ENCODE measurements at places on chromosomes 5 and 9.

GRCh38 chr9:78407636-78408312, 110.8 kb downstream of the PSAT1 start:
- no peak for DNase-seq

- no peak for DNase-seq
Observed at GRCh38 chr9:84822589-84823233, 153.2 kb downstream of the NTRK2 start.

DNA sequence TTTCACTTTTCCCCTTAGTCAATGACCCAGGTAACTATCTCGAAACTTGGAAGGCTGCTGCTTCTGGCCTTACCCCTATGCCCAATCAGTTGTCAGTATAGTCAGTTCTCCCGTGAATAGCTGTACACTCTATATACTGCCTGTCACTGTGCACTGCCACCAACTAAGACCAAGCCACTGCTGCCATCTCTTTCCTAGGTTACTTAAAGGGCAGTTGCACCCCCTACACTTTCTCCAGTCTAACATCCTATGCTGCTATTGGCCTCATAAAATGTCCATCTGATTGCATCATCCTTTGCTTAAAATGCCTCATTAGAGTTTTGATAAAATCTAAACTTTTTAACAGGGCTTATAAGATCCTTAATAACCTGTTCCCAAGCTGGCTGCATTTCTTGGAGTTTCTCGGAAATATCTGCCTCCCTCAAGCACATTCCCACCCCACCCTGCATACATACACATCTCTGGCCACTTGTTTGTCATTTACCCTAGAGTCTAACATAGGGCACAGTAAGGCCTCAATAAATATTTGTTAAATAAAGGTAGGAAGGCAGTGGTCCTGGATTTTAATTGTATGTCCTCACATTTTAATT, 32.8 kb upstream of the TNFAIP8 start:
- DNase-seq = no peak

- DNase-seq = peak; percentile 47
Observed at GRCh38 chr5:151115272-151115905, 34.6 kb upstream of the TNIP1 start.

GRCh38 chr5:168818558-168818957, 239.4 kb upstream of the PANK3 start:
- DNase-seq = no peak

- DNase-seq = no peak
Observed at GRCh38 chr9:93686880-93687236, 110.5 kb downstream of the PHF2 start.

DNA sequence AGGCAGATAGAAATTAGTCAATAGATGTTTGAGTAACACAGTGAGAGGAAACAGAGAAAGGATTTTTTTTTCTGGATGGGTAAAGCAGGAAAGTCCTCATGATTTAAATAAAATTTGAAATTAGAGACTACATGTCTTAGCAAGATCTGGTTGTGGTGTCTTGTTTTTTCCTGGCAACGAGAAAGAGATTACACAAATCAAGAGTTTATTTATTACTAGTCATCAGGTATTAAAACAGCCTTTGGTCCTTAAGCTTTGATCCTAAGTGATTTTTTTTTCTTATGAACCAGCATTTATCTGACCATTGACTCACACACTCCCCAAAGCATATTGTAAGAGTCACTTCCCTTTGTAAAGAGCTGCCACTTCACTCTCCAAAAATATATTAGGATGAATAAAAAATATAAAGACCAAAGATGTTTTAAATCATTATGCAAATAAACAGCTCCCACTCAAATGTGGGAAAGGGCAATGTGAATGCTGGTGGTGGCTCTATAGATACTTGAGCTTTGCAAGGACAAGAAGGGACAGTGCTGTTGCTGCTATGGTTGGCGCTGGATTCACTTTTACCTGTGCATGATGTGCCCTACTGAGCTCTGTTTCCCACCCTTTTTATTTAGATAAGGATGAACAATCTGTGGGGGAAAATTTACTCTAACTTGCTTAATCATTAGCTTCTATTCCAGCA, 1726.5 kb downstream of the MAT2B start:
- DNase-seq = no peak

- DNase-seq = no peak
Observed at GRCh38 chr9:9395539-9395938, 1217.3 kb downstream of the PTPRD start.

DNA sequence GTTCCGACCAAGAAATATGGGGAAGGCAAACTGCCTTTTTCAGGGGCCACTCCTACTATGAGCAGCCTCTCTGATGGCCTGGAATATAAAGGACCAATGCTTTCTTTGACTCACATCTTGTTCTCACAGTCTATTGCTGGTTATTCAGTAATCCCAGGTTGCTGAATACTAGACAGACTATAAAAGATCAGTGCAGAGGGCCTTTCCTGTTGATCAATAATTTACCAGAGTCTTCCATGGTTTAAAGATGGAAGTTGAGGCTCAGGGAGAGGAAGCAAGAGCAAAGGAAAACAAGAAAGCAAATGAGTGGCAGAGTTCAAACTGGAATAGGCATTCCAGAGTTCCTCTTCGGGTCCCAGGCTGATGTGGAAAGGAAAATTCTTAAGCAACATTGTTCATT, 62.9 kb downstream of the FBXO38 start:
- no peak for DNase-seq

DNA sequence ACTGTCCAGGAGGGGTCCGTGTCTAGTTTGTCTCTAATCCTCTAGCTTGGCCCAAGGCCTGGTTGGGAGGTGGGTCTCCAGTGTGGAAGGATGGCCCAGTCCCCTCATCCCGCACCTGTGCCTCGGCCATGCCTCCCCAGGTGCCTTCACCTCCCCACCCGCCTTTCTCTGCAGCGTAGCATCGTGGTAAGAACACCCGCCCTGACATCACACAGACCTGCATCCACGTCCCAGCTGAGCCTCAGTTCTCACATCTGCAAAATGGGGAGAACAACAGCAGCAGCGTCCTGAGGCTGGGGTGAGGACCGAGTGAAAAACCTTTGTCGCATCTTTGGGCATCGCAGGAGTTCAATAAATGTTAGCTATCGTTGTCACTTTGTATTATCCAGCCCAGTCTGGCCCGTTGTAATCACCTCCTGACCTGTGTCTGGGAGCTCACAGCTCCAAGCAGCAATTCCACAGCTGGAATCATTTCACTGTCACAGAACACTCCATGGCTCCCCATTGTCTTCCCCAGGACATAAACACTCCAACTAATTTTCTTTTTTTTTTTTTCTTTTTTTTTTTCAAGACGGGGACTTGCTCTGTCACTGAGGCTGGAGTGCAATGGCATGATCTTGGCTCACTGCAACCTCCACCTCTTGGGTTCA, 181.2 kb upstream of the IER5L start:
- no peak for DNase-seq

DNA sequence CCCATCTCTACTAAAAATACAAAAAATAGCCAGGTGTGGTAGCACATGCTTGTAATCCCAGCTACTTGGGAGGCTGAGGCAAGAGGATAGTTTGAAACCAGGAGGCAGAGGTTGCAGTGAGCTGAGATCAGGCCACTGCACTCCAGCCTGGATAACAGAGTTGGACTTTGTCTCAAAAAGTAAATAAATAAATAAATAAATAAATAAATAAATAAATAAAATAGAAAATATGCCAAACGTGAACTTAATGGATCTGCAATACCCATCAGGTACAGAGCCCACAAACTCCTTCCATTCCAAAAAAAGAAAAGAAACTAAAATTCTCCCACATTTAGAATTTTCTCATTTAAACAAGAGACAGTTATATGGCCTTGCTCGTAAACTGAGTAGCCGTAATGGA, 702.7 kb downstream of the CDH18 start:
- no peak for DNase-seq

GRCh38 chr5:26645659-26646058, 392.7 kb downstream of the CDH9 start:
- DNase-seq = no peak

GRCh38 chr9:16207161-16207560, 654.3 kb downstream of the CCDC171 start:
- DNase-seq = no peak

GRCh38 chr9:89654025-89654662, 49.3 kb downstream of the GADD45G start:
- no peak for DNase-seq

DNA sequence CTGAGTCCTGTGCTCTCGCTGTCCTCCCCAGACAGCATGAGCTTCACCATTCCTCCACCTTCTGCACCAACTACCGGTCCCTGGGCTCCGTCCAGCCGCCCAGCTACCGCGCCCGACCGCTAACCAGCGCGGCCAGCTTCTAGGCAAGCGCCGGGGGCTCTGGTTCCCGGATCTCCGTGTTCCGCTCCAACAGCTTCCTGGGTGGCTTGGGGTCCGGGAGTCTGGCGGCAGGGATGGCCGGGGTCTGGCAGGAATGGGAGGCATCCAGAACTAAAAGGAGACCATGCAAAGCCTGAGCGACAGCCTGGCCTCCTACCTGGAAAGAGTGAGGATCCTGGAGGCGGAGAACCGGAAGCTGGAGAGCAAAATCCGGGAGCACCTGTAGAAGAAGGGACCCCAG, 613.1 kb upstream of the PTGER4 start:
- DNase-seq = no peak

DNA sequence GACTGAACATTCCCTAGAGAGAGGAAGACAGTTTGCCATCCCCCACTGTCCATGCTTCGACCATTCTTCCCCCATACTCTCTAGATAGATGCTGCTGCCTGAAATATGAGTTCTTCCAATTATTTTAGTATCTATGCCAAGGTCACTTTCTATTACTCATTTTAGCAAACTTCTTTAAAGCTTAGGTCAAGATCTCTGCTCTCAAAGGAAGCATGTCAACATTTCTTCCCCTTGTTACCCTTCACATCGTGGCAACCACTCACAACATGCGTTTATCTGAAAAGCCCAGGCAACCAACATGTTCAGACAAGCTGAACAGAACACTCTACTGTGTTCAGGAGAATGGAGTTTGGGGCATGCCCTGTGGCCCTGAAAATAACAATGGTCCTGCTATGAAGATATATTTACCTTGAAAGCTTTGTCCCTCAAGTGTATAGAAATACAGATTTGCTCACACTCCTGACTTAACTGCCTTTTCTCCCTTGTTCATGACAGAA, 138.4 kb upstream of the KIF2A start:
- no peak for DNase-seq

DNA sequence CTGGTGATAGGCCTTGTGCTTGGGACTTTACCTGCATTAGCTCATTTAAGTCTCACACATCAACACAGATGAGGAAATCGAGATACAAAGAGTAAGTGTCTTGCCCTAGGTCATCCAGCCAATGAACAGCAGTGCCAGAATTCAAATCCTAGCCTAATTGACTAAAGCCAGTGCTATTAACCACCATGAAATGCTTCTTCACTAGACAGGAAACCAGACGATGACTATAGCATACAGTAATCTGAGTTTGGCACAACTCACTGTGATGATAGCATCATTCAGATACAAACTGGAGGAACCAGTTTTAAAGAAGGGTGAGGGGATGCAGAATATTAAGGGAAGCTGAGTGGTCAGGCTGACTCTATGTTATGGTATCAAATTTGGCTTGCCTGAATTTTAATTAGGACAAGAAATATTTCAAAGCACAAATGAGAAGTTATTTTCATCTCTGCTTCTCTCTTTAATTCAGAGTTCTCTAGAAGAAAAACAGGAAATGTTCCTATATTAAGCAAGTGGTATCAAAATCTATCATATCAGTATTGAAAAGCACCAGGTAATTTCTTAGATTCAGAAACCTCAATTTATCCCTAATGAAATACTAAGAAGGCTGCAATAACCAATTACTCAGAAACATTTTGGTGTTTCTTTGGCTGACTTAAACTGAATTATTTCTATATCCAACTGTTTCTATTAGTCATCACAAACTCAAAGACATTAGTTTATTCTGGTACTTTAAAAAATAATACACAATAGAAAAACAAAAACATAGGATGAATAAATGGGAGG, 147.0 kb upstream of the RASA1 start:
- DNase-seq = no peak

DNA sequence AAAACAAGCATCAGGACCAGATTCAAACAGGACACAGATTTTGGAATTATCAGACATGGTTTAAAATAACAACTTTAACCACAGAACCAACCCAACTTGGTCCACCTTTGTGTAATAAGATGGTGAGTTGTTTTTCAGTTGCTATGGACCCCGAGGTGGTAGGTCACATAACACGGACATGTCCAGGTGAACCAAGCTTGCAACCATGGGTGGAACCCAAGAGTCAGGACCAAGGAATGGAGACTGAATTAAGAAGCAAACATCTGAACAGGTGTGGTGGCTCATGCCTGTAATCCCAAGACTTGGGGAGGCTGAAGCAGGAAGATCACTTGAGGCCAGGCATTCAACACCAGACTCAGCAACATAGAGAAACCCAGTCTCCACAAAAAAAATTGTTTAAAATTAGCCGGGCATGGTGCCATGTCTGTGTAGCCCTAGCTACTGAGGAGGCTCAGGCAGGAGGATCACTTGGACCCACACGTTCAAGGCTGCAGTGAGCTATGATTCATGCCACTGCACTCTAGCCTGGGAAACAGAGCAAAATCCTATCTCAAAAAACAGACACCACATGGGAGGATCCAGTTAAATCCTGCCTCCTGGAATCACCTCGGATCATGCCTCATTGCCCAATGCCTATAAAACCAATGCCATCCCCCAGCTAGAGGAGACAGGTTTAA, 10.6 kb downstream of the PTBP3 start:
- DNase-seq = no peak

DNA sequence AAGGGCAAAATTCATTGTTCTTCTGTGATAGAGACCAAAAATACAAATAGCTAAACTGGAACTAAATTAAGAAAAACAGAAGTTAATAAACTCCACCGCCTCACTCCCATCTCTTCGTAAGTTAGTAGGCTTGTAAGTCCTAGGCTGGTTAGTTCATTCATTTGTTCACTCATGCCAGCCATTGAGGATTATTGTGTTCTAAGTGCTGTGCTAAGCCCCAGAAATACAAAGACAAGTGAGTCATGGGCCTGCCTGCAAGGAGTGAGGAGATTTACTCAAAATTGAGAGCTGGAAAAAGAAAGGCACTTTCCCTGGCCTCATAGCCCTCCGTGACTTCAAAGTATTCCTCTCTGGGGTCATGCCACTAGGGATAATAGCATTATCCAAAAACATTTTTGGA, 8.5 kb downstream of the DOCK8 start:
- no peak for DNase-seq

DNA sequence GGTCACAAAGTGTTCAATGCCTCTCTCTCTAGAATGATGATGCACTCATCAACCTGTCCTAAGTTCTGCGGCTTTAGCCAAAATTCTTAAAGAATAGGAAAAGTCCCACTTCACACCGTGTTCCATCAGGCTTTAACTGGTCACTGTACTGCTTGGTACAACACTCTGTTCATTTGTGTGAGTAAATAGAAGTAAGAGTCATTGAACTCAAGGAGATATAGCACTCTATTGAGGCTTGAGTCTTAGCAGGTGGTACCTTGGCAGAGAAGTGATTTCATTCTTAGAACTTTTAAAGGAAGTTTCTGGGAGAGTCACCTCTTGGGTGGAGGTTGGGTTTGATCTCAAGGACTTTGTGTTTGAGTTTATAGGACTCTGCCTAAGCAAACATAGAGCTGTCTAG, 92.6 kb downstream of the TENT4A start:
- no peak for DNase-seq

DNA sequence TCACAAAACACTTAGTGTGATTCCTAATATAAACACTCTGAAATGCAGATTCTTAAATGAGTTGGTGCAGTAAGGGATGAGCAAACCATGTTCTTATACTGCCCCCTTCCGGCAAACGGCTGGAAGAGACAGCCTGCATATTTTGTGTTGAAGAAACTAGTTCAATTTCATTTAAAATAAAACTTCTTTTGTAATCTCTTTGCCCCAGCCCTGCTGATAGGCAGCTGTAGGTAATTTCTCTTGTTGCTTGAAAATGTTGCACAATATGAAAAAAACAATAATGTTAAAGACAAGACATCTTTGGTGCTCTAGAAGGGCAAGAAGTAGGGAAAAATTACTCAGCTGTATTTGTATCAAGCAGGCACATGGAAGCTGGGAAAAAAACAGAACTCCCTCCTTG, 89.7 kb upstream of the CCNG1 start:
- no peak for DNase-seq

Data from stimulated activated CD8-positive, alpha-beta memory T cell treated with anti-CD3 and anti-CD28 coated beads, Interleukin-4, amount 100 ng/mL, for 4 hours (primary cell).